ENCODE measurements at places on chromosomes 6 and 20.

GRCh38 chr6:47135772-47136171 is 93.6 kb upstream of the ADGRF1 start:
- DNase-seq = peak; percentile 84

DNA sequence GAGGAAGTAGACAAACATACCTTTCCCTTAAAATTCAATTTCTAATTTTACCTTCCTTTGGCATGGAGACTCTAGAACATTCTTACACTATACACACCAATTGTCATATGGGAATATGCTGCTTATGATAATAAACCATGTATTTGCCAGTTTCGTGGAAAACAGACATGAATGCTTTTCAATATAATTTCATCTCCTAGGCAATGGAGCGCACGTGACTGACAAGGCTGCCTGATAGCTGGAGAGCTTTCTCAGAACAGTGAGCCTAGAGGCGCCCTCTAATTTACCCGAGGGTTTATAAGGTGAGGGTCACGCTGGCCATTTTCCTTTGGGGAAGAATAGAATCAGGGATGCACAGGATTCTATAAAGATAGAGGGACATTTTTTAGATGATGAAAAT is 56.5 kb downstream of the PRR18 start:
- no peak for DNase-seq

GRCh38 chr6:114941078-114941477 is 598.3 kb upstream of the HS3ST5 start:
- DNase-seq = peak; percentile 88

GRCh38 chr20:17673084-17673483 is 9.0 kb downstream of the RRBP1 start:
- DNase-seq = no peak

DNA sequence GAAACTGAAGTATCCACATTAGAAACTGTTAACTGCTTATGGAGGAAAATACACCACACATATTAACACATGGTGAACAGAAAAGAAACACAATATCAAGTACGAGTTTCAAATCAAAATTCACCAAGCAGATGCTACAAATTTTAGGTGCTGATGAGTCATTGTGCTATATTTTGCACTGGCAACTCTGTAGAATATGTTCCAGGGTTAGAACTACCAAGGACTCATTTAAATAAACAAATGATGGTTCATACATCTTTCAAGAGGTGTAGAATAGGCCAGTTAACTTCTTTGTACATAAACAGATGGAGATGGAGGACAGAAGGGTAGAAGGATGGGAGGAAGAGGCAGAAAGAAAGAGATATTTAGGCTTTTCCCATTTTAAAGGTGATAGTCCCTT is 184.9 kb downstream of the ARHGAP18 start:
- no peak for DNase-seq

DNA sequence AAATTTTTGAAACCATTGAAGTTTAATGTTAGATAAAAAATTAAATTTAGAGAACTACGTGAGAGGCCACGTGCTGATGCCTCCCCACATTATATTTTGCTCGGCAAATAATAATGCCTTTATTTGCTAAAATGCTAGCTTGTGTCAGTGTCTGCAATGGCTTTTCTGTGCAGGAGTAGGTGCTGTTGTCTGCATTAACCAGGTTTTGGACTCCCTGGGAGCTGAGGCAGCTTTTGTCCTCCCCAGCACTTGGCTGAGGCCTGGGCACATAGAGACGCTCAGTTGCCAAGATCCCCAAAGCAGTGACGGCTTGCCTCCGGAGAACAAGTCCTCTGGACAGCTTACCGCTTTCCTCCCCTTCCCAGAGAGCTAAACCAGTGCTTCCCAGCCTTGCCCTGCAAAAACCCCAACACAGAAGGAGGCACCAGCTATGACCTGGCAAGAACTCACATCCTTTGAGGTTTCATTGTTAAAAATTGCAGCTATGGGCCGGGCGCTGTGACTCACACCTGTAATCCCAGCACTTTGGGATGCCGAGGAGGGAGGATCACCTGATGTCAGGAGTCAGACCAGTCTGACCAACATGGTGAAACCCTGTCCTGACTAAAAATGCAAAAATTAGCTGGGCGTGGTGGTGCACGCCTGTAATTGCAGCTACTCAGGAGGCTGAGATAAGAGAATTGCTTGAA is 59.9 kb downstream of the KAT14 start:
- no peak for DNase-seq

DNA sequence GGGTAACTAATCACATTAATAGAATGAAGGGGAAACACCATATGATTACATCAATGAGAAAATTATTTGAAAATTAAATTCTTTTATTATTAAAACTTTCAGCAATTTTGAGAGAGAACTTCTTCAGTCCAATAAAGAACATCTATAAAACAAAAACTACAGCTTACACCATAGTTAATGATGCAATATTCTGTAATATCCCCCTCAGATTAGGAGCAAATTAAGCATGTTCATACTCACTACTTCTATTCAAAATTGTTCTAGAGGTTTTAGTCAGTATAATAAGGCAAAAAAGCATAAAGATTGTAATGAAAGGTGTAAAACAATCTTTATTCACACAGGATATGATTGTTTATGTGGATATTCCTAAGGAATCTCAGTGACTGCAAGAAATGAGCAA is 465.4 kb downstream of the CD109 start:
- no peak for DNase-seq

- no peak for DNase-seq
Observed at GRCh38 chr6:19759117-19759880, 77.9 kb upstream of the ID4 start.

GRCh38 chr20:6802227-6802626 is 34.7 kb downstream of the BMP2 start:
- no peak for DNase-seq

- no peak for DNase-seq
Observed at GRCh38 chr6:43495409-43495941, 14.7 kb downstream of the LRRC73 start.

DNA sequence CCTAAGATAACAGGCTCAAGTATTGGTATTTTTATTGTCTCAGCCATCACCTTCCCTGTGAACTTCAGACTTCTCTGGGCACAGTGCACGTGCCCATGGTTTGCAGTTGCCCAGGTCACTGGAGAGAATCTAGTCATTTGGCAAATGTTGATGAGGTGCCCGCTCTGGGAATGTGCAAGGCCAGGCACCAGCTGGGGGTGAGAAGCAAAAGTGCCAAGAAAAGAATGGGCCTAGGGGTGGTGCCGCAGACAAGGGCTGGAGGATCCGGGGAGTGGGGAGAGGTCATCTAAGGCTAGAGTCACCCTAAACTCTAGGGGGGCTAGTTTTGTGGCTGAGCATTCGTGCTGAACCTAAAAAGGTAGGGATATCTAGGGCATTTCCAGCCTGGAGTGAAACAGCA is 57.0 kb upstream of the VSTM2L start:
- DNase-seq = no peak

DNA sequence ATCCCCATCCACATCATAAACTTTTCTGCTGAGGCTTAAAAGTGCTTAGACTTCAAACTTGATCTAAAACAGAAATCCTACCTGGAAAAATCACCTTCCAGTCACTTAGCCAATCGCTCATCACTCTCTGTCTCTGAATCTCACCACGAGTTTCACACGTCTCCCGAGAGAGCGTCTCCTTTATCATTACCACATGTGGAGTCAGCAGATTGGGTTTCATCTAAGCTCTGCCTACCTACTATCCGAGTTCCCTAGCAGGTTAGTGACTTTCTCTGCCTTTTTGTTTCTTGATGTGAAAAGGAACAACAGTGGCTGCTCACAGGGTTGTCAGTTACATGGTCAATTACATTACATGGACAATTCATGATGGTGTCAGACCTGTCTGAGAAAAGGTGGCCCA is 286.2 kb downstream of the ESR1 start:
- no peak for DNase-seq

DNA sequence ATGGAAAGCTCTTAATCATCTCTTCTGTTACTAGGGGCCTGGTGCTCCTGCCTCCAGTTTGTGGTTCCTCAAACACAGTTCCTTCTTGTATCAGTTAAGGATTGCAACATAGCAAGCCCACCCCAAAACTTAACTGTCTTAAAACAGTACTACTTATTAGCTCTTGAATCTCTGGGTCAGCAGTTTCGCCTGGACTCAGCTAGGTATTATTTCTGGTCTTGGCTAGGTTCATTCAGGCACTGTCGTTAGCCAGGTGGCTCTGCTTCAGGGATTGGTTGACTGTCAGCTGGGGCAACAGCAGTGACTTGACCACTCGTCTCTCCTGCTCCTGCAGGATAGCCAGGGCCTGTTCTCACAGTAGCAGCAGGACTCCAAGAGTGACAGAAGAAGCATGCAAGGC is 30.0 kb upstream of the RALY start:
- DNase-seq = no peak

DNA sequence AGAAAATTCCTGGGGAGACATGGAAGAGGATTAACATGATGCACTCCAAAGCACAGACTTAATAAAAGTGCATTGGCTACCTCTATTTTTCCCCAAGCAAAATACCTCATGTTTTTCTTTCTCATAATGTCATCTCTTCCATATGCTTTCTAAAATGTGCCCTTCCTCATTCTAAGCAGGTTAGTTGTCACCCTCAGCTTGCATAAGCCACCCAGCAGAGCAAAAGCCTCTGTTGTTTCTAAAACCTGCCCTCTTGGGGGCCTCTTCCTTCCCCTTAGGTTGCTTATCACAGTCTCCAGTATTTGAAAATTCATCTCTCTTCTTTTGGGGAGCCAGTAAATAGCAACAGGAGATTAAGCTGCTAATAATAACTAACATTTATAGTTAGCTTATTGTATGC is 183.6 kb upstream of the FLRT3 start:
- DNase-seq = no peak

- DNase-seq = no peak
Observed at GRCh38 chr6:87754828-87755227, 52.8 kb upstream of the AKIRIN2 start.

- DNase-seq = peak; percentile 35
Observed at GRCh38 chr20:13638162-13638495, 603 bp downstream of the TASP1 start.

GRCh38 chr6:119483908-119484307 is 134.3 kb upstream of the MAN1A1 start:
- no peak for DNase-seq

GRCh38 chr6:11989386-11989785 is 22.7 kb upstream of the HIVEP1 start:
- no peak for DNase-seq

DNA sequence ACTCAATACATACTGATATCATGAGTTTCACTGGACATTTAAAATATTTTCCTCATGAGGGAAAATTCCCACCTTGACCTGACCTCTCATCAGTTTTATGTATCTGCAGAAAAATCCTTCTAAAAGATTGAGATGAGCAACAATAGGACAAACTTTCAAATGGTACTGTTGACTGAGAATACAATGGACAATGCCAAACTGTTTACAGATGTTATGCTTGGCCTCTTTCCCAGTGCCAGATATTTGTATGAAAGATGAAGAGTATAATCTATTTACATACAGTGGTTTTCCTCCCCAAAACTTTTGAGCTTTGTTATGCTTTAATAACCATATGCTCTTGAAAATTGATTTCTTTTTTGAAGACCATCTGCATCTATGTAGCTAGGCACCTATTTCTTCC is 245.1 kb upstream of the RSPO3 start:
- no peak for DNase-seq

- no peak for DNase-seq
Observed at GRCh38 chr20:40880063-40880728, 148.4 kb upstream of the TOP1 start.

GRCh38 chr20:32966382-32966781 is 37.9 kb downstream of the SUN5 start:
- no peak for DNase-seq

- DNase-seq = no peak
Observed at GRCh38 chr6:47076422-47077344, 34.6 kb upstream of the ADGRF1 start.

GRCh38 chr6:37323580-37323979 is 30.2 kb upstream of the RNF8 start:
- DNase-seq = no peak

GRCh38 chr6:119594907-119595306 is 245.3 kb upstream of the MAN1A1 start:
- no peak for DNase-seq

DNA sequence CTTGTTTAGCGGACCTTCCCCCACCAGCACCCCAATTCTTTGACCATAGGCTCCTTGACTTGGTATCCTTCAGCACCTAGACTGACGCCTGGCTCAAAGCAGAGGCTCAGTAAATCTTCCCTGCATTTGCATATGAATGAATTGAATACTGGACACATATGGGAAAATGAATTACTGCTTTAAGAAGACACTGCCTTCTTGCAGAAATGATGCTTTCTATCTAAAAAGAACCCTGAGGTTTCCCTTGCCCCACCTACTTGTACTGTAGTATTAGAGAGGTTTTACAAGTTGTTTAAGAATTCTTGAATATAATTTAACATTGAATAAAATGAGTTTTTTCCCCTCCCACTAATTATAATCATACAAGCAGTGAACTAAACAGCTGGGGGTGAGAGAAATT is 190.7 kb downstream of the SAMD5 start:
- no peak for DNase-seq

GRCh38 chr6:43508481-43509141 is 1.5 kb downstream of the LRRC73 start:
- DNase-seq = no peak

- no peak for DNase-seq
Observed at GRCh38 chr20:49540687-49541435, 27.1 kb downstream of the PTGIS start.

DNA sequence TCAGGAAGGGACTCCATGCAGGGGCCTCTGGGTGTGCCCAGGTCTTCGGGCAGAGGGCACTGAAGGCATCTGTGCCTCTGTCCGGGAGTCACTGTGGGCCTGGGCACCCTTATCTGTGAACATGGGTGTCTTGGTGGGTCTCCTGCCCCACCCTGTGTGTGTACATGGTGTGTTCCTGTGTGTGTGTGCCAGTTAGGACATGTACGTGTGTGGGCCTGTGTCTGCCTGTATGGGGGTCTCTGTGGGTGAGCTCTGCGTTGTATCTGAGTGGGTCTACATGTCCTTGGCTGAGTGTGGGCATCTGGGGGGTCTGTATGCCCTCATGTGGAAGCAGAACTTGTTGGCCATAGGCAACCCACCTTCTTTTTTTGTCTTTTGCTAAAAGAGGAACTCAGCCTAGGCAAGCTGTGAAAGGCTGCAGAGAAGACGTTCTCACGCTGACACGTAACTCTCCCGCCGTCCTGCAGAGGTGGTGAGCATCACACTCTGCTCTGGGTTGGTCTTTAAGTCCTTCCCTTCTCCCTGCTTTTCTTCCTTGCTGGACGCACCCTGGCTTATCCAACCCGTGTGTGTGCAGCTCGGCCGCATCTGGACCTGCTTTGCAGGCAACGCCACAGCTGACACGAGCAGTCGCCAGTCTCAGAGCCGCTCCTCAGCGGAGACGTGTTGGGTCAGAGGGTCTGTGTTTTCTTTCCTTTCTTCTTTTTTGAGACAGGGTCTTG is 532 bp upstream of the NPBWR2 start:
- DNase-seq = no peak

- DNase-seq = no peak
Observed at GRCh38 chr6:94673251-94673650, 904.1 kb upstream of the MANEA start.

DNA sequence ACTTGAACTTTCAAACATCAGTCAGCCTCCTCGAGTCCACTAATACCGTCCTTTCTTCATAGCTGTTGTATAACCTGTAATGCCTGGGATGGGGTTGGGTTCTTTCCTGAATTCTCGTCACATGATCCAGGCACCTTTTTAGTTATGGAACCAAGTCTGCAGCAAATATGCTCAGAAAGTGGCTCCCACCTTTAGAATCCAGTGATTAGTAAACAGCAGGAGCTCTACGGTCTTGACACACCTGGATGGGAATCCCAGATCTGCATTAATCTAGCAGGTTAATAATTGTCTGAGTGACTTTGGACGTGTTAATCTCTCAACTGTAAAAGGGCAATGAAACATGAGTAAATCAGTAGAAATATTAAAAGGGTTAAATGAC is 729 bp upstream of the ZHX3 start:
- DNase-seq = peak; percentile 23

Measured in NCI-H748 treated with DMSO at 0.1 percent for 48 hours (cell line).